Right lobe of liver (tissue), 6 donors: ENCODE measurements at places on chromosomes 6 and 20. TPM values are rescaled to one million over a fixed set of nuclear protein-coding genes. Genes with fewer than 3 reads are reported as not detected.

- no peak for DNase-seq
These were observed 89.6 kb downstream of the FOXO3 start for GRCh38 chr6:108650325-108650724.

BPIFB4 gene
- total RNA-seq, result not detected

GMPR gene
- 3.8 TPM for total RNA-seq

IL20RA gene
- 0.26 TPM for total RNA-seq

FAM209B gene
- not detected for total RNA-seq

DNA sequence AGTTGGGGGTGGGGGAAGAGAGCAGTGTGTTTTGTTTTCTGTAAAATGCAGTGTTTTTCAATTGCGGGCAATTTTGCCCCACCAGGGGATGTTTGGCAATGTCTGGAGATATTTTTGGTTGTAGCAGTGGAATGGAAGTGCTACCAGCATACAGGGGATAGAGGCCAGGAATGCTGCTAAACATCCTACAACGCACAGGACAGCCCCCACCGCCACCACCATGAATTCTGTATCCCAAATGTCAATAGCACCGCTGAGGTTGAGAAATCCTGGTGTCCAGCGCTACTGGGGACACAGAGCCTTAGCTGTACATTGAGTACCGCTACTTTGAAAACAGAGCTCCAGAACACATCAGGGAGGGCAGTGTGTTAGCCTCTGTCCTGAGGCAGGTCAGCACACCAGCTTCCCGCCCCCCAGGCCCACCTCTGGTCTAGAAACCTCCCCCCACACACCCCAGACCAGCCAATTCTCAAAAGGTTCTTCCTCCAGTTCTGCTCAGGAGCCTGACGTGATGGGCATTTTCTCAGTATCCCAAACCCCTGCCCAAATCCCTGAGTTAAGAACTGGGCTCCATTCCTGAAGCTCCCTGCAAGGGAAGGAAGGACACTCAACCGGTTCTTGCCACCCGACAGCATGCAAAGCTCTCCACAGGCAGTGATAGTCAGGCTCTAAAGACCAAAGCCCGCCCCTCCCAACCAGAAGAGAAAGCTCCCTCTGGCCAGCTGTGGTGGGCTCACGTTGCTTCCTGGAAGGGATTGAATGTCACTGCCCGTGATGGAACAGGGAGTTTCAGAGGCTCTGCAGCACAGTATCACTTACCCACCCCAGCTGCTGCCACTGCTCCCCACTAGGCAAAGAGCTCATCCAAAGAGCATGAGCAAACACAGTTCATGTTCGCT lies 321.5 kb upstream of the JARID2 start:
- DNase-seq, result peak; percentile 35

TRIM31 gene
- total RNA-seq, result 0.39 TPM

GRCh38 chr20:44908987-44909871 lies 631 bp upstream of the PABPC1L start:
- no peak for DNase-seq

DNA sequence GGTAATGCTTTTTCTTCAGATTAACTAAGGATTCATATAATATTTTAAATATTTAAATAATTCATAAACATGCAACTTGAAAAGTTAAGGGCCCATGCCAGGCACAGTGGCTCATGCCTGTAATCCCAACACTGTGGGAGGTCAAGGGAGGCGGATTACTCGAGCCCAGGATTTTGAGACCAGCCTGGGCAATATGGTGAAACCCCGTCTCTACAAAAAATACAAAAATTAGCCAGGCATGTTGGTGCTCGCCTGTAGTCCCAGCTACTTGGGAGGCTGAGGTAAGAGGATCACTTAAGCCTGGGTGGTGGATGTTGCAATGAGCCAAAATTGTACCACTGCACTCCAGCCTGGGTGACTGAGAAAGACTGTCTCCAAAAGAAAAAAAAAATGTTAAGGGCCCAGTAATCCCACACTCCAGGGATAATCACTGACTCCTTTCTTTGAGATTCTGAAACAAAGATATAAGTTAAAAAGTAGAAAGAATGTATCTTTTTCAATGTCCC lies 7.9 kb upstream of the RIN2 start:
- no peak for DNase-seq

C20orf204 gene
- not detected for total RNA-seq
